Esophagus squamous epithelium (tissue), 5 donors: ENCODE measurements at places on chromosomes 4 and X. TPM values are rescaled to one million over a fixed set of nuclear protein-coding genes. Genes with fewer than 3 reads are reported as not detected.

The FANCB gene
- total RNA-seq: 0.53 TPM

The GAGE12F gene
- not detected for total RNA-seq

The ADH7 gene
- 307 TPM for total RNA-seq

The LAGE3 gene
- 44.3 TPM for total RNA-seq

GRCh38 chrX:84729809-84730208 is 227.6 kb upstream of the HDX start:
- no peak overlapping the region for H3K4me3 ChIP-seq
- no peak overlapping the region for H3K27ac ChIP-seq
- no peaks in the 10 kb centered on the region for H3K36me3 ChIP-seq
- no peaks in the 10 kb centered on the region for H3K27me3 ChIP-seq
- no peaks in the 10 kb centered on the region for H3K4me1 ChIP-seq

DNA sequence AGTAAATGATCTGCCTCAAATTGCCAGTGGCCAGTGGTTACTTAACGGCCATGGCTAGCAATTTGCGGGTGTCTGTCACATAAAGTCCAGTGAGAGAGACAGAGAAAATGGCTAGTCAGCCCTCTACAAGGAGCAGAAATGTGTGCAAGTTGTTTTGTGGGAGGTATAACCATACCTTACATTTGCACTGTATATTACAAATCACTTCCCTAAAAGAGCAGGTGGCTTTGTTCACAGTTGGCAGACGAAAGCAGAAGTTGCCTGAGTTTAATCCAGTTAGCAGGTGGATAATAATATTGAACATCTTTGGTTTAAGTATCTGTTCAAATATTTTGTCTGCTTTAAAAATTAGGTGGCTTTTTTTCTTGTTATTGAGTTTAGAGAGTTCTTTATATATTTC is 15.6 kb downstream of the SRPX start:
- no peak overlapping the region for H3K27ac ChIP-seq
- no peaks in the 10 kb centered on the region for H3K4me1 ChIP-seq
- no peak overlapping the region for H3K4me3 ChIP-seq
- H3K27me3 ChIP-seq: no peaks in the 10 kb centered on the region
- no peak for DNase-seq
- H3K36me3 ChIP-seq: no peaks in the 10 kb centered on the region

DNA sequence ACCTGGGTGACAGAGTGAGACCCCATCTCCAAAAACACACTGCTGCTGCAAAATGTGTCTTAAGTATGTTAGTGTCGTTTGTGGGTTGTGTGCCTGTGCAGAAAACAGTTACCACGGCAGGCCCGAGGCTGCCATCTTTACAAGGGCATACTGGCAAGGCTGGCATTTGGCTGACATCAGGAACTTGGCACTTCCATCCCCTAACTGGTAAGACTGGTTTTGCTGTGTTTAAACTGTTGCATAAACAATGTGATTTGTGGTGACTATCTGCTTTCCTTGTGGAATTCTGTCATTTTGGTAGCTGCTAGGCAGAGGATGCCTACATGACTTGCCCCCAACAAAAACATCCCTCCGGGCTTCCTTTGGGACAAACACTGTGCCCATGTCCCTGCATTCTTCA is 12.3 kb downstream of the LRP2BP start:
- H3K36me3 ChIP-seq: no peaks in the 10 kb centered on the region
- H3K4me1 ChIP-seq: peaks cover 3% of the 10 kb centered on the region
- H3K27me3 ChIP-seq: no peaks in the 10 kb centered on the region
- DNase-seq: no peak

DNA sequence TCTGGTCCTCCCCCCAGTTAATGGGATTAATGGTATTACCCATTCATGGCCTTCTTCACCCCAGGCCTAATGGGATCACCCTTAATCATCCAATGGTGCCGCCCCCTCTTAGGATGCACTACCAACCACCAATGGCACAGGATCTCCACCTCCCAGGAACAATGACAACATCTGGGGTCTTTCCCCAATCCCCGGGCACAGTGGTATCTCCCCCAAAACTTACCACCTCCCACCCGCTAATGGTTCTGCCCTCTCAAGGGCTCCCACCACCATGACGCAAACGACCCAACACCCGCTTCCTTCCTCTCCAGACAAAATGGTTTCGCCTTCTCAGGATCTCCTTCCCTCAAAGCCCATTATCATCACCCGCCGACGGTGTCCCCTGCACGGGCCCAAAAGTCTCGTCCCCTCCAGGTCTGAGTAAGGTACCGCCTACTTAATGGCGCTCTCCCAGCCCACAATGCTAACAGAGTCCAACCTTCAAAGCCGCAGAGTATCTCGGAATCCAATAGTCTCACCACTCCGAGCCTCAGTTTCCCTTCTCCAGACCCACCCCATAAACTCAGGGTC is 458 bp downstream of the GRIPAP1 start:
- no peaks in the 10 kb centered on the region for H3K36me3 ChIP-seq
- no peaks in the 10 kb centered on the region for H3K27me3 ChIP-seq
- no peak for DNase-seq
- H3K4me1 ChIP-seq: peaks cover 4% of the 10 kb centered on the region

GRCh38 chrX:19904778-19905367 is 17.5 kb upstream of the SH3KBP1 start:
- H3K4me3 ChIP-seq: no peak overlapping the region
- no peaks in the 10 kb centered on the region for H3K36me3 ChIP-seq
- H3K27ac ChIP-seq: no peak overlapping the region
- peaks cover 7% of the 10 kb centered on the region for H3K4me1 ChIP-seq

DNA sequence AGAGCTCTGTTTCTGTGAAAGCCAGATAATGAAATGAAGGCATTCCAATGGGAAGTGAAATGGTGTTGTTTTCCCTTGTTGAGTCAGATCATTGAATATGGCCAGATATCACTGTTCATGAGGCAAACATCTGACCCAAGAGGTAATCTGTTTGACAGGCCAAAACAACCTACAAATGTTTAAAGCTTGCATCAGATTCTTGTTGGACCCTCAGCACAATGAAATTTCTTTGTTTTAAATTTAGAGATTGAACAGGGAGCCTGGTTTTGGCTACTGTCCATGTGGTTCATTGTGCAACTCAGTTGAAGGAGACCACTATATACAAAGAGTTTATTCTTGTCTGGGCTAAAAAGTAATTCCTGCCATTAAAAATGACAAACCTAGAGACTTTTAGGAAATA is 159.1 kb downstream of the AFF2 start:
- no peak overlapping the region for H3K4me3 ChIP-seq
- no peak for DNase-seq
- H3K4me1 ChIP-seq: no peaks in the 10 kb centered on the region
- no peaks in the 10 kb centered on the region for H3K36me3 ChIP-seq
- H3K27me3 ChIP-seq: no peaks in the 10 kb centered on the region

DNA sequence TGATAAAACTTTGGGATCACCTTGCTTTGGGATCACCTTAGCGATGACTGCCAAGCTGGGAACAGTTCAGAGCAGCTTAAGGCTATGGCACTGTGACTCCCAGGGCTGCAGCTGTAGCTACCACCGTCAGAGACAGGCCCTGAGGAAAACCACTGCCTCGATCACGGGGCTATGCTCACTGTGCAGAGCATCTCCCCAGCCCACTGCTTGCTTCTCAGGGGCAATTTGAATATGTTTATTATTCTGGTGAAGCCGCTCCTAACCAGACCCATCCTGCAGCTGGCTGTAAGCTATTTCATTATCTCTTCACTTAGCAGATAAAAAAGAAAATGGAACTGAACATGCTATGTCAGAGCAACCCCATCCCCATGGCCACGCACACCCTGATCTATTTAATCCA is 328.5 kb downstream of the EVC2 start:
- H3K27ac ChIP-seq: no peak overlapping the region
- H3K27me3 ChIP-seq: no peaks in the 10 kb centered on the region
- no peaks in the 10 kb centered on the region for H3K36me3 ChIP-seq
- H3K4me3 ChIP-seq: no peak overlapping the region
- H3K4me1 ChIP-seq: no peaks in the 10 kb centered on the region
- DNase-seq: no peak

DNA sequence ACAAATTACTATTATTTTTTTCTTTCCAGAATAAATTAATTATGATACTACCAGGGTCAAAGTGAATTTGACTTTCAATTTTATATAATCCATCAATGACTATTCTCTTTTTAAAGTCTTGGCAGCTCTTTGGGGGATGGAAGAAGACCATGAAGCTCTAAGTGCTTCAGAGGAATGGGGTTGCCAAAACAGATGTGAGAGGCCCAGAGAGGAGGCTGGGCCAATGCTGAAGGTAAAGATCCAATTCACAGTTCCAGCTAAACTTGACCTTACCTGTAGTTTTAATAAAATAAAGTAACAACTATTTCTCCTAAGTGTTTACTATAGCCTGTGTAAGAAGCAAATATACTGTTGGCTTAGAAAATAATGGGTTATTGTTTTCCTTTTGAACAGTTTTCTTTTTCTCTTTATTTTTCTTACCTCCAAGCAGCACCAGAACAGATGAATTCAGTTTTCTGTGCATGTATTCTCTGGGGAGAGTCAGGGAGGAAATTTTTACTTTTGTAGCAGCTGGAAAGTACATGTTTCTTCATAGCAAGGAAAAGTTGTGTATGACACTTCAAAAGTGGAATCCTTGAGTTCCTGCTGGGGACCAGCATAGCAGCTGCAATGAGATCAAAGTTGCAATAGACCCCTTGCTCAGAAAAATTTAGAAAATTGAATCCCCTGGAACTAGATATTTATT is 104.9 kb downstream of the CEP44 start:
- H3K4me1 ChIP-seq: no peaks in the 10 kb centered on the region
- no peak overlapping the region for H3K4me3 ChIP-seq
- H3K27ac ChIP-seq: no peak overlapping the region
- no peaks in the 10 kb centered on the region for H3K36me3 ChIP-seq
- no peaks in the 10 kb centered on the region for H3K27me3 ChIP-seq

DNA sequence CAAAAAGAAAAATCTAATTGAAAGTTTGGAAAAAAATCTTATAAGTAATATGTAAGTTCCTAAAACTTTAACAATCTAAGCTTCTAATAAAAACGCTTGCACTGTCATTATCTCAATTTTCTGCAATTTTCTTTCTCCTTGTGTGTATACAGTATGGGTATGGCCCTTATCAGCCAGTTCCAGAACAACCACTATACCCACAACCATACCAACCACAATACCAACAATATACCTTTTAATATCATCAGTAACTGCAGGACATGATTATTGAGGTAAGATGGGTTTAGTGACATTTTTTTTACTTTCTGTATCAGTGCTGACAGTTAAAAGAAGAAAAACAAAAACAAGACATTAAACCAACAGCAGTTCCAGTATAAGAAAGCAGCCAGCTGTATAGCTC is 4.9 kb downstream of the STATH start:
- no peak overlapping the region for H3K4me3 ChIP-seq
- peaks cover 2% of the 10 kb centered on the region for H3K4me1 ChIP-seq
- H3K27ac ChIP-seq: no peak overlapping the region
- no peaks in the 10 kb centered on the region for H3K36me3 ChIP-seq
- no peaks in the 10 kb centered on the region for H3K27me3 ChIP-seq

- no peak overlapping the region for H3K27ac ChIP-seq
- H3K4me3 ChIP-seq: no peak overlapping the region
- H3K4me1 ChIP-seq: no peaks in the 10 kb centered on the region
- no peaks in the 10 kb centered on the region for H3K36me3 ChIP-seq
- DNase-seq: no peak
Observed at GRCh38 chr4:152959080-152959479, 23.0 kb downstream of the FHDC1 start.

GRCh38 chr4:67632492-67632891 is 68.5 kb downstream of the UBA6 start:
- H3K4me1 ChIP-seq: no peaks in the 10 kb centered on the region
- H3K4me3 ChIP-seq: no peak overlapping the region
- peaks cover 93% of the 10 kb centered on the region for H3K36me3 ChIP-seq
- no peak for DNase-seq

DNA sequence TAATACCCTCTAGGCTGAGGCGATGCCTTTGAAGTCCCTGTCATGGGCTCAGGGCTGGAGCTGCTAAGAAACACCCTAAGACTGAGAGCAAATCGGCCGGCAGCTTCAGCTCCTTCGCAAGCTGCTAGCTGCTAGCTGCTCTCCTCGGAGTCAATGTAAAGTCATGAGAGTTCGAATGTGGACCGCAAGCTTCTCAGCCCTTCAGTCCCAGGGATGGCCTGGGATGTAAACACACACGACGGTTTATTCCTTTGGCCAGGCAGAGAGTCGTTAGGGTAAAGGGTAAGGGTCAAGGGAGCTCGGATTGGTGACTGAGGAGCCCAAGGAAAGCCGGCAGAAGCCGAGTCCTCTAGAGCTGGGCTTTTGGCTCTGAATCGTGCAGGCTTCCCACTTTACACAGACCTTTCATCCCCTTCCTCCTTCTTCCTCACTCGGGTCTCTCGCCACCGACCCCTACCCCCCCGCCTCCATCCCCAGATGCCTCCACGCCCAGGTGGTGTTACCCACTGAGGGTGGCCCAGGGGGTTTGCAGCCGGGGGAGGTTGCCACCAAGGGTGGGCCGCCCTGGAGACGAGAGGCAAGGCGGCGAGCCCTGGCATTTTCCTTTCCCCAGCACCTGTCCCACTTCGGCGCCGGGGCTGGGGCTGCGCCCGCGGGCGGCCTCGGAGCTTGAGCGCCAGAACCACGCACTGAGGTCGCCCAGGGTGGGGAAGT is 3.1 kb upstream of the BCORL1 start:
- H3K4me1 ChIP-seq: no peaks in the 10 kb centered on the region
- no peaks in the 10 kb centered on the region for H3K27me3 ChIP-seq
- H3K27ac ChIP-seq: no peak overlapping the region
- no peak overlapping the region for H3K4me3 ChIP-seq

DNA sequence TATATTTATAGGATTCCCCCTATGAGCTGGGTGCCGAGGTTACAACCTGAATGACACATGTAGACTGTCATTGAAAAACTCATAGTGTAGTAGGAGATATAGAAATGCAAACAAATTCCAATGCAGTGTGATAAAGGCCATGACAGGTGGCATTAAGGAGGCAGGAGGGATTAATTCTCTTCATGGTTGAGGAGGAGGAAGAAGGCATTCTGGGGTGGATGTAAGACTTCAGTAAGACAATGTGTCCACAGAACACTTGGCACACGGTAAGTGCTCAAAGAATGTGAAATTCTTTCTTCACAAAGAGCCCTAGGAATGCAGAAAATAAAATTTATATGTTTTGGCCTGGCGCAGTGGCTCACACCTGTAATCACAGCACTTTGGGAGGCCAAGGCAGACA is 136.5 kb downstream of the RBM47 start:
- H3K4me1 ChIP-seq: no peaks in the 10 kb centered on the region
- no peak overlapping the region for H3K27ac ChIP-seq
- H3K36me3 ChIP-seq: peaks cover 4% of the 10 kb centered on the region
- no peaks in the 10 kb centered on the region for H3K27me3 ChIP-seq

GRCh38 chr4:104492183-104492771 is 2.4 kb downstream of the CXXC4 start:
- peak overlapping the region; percentile 55 for H3K4me3 ChIP-seq
- peaks cover 45% of the 10 kb centered on the region for H3K4me1 ChIP-seq
- peaks cover 40% of the 10 kb centered on the region for H3K27me3 ChIP-seq
- no peaks in the 10 kb centered on the region for H3K36me3 ChIP-seq

GRCh38 chr4:148574911-148575310 is 132.7 kb upstream of the NR3C2 start:
- H3K4me3 ChIP-seq: no peak overlapping the region
- no peaks in the 10 kb centered on the region for H3K4me1 ChIP-seq
- DNase-seq: no peak
- H3K36me3 ChIP-seq: no peaks in the 10 kb centered on the region
- H3K27me3 ChIP-seq: no peaks in the 10 kb centered on the region
